NCI-H446 (cell line): ENCODE measurements at places on chromosomes 6 and 20.

DNA sequence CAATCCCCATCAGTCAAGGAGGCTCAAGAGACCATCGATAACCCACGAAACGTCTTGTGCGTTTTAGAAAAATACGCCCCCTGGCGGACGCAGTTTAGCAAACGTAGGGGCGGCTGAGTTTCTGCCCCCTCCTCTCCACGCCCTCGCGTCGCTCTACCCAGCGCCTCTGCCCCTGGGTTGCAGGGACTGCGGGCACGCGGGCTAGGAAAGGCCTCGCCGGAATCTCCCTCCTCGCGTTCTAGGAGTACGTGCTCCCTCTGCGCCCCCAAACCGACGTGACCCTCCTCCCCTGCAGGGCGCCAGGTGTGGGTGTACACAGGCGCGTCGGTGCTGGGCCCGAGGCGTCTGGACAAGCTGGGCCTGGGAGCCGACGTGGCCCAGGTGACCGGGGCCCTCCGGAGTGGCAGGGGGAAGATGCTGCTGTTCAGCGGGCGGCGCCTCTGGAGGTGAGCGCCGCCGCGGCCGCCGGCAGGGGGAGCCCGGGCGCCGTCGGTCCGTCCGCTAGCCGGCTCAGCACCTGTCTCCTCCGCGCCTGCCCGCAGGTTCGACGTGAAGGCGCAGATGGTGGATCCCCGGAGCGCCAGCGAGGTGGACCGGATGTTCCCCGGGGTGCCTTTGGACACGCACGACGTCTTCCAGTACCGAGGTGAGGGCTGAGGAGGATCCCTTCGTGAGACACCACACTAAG lies 5.3 kb downstream of the MMP9 start:
- peak; percentile 56 for DNase-seq

DNA sequence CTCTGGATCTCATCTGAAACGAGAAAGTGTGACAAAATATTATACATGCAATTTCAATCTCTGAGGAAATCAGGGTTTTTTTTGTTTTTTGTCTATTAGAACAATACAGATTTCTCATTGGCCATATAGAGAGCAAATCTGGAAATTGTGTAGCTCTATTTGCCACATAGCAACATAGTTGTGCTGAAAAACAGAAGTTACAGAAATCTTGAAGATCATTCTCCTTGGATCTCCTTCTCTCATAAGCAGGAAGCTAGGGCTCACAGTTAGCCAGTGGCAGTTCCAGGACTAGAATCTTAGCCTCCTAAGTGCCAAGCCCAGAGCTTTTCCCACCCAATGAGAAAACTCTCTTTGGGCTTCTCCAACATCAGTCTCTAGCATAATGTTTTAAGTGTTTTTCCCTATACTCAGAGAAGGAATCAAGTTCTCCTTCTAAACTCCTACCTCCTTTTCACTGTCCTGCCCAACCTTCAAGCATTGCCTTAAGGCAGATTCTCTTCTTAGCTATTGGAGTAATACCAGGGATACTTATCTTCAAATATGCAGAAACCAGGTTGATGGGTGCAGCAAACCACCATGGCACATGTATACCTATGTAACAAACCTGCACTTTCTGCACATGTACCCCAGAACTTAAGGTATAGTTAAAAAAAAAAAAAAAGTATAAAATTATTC lies 211.6 kb downstream of the ALDH8A1 start:
- no peak for DNase-seq

DNA sequence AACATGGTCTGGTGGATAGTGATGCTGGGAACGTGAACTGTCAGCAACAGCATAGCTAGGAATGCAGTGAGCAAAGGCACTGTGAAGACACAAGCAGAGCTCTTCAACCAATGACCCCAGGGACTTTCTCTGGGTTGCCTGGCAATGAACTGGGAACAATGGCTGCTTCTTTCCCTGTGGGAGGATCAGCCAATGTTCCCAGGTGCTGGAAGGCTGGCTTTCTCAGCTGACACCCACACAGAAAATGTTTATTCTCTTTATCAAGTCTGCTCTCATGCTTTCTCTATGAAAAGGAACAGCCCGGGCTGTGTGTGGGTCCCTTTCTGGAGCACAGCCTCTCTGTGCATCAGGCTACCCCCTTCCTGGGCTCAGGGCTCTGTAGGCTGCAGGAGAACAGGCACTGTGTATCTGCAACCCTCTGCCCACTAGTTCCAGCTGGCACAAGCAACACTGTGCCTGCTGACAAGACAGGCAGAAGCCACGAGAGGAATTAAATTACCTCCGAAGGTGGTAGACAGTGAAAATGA lies 54.2 kb downstream of the HFE start:
- DNase-seq, result no peak

DNA sequence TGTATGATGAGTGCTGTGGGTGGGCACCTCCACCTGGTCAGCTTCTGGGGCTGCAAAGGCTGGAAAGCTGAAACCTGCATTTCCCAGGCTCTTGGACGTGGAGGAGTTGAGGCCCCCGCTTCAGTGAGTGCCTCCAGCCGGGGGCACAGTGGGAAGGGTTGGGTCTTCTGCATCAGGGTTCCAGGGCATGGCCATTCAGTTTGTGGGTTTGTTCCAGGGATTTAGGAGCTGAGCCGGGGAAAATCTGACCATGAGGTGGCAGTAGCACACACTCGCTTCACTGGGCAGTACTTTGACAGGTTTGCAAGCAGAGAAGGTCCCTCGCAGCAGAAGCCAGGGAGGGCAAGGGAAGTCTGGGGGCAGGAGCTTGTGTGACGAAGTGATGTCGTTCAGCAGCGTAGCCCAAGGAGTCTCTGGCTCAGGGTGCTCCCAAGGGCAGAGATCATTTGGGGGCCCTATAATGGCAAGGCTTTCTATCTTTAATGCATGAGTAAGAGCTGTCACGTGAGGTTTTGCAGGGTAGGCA lies 69.5 kb upstream of the SULF2 start:
- DNase-seq, result no peak

- DNase-seq, result no peak
These were observed 10.1 kb downstream of the JARID2 start for GRCh38 chr6:15255909-15256395.

- DNase-seq, result no peak
These were observed 10.0 kb downstream of the SNX5 start for GRCh38 chr20:17958373-17959256.

DNA sequence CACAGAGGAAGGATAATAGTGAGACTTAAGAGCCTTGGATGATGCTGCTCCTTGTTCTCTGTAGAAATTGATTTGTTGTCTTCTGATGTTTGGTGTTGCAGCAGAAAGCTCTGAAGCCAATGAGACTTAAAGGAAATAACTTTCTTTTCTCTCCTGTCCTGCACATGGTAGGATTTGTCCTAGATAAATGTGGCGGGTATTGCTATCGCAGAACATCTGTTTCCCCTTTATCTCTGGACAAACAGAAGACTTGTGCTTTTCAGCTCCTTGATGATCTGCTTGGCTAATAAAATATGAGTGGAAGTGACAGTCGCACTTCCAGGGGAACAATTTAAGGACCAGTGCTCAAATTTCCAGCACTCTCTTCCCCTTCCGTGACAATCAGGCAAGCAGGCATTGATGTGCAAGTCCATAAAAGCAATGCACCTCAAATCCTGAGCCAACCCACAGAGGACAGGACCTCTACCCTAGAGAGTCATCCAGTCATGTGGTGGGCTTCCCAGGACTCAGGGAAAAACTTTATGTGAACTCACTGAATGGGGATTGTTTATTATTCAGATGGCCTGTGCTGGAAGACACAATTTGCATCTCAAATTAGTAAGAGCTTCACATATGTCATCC lies 9.9 kb upstream of the NCR2 start:
- DNase-seq, result no peak

- no peak for DNase-seq
These were observed 831 bp downstream of the PMEPA1 start for GRCh38 chr20:57708694-57709673.

DNA sequence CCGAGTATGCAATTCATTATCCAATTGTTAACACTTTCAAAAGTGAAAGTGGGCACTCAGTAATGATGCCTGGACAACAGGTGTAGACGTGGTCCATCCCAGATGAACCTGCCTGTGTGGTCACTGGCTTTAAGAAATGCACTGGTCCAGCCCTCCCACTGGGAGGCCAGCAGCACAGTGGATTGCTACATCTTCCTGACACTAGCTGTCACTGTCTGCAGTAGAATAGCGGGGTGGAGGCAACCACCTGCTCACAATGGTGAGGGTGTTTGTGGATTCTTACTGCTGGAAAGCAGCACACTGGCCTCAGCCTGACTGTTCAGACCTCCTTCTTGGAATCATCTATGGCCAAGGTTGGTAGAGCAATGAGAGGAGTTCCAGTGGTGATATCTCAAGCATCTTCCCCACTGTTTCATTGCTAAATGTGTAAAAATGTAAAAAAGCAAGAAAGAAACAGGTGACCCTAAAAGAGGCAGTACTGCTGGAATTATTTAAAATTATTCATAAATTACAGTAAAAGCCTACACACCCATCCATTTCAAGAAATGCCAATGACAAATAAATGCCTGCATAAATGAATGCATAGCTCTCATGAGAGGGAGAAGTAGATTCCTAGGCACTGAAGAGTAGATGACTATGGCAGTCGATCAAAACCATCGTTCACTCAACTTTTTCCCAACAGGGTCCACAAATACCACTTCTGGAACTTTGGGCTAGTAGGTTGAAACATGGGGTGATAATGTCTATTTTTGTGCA lies 228.0 kb upstream of the PLN start:
- DNase-seq, result no peak

GRCh38 chr6:154907291-154907690 lies 87.8 kb upstream of the TIAM2 start:
- no peak for DNase-seq

GRCh38 chr6:159842035-159842434 lies 42.0 kb downstream of the PNLDC1 start:
- no peak for DNase-seq

DNA sequence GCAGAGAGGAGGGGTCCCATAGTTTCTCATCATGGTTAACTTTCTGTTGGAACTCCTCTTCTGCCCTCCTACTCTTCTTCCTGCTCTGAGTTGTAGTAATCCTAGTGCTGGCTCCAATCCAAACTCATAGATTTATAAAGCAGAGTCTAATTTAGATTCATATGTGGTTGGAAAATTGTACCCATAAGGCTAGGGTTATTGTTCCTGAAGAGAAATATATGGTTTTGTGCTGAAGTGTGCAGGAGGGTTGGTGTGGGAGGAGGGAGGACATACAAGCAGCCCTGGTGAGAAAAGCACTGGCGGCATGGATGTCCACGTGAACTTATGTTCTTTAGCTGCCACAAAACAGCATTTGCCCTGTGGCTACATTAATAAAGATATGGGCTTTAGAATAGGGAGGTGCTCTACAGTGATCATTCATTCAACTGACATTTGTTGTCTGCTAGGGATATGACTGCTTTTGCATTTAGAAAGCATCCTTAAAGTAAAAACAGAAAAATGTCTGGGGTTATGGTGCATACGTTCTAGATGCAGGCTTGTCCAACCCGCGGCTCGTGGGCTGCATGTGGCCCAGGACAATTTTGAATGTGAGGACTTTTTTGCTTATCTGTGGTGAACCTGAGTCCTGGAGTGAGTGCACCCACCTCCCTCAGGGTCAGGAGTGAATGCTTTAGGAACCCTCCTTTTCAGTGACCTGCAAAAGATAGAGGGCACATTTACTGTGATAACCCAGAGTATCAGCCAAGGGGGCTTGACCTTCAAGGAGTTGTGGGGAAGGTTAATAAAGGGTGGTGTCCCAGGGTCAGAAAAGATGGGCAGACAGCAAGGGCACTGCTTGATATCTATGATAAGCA lies 4.1 kb downstream of the HLA-A start:
- DNase-seq, result no peak

DNA sequence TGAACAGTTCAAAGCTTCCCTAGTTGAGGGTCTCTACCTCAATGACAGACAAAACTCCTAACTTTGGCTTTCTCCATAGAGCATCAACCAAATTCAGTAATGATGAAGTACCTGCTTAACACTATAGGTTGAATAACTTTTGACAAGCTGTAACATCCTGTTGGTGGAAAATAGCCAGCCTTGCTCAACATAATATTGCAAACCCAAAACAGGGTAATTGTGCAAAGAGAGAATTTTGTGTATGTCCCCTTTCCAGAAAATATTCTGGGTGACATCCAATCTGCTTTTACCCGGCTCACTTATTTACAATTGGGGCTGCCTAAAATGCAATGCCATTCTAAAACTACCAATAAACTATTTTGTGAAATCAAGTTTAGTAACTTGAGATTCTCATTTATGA lies 72.8 kb downstream of the ATXN1 start:
- no peak for DNase-seq

DNA sequence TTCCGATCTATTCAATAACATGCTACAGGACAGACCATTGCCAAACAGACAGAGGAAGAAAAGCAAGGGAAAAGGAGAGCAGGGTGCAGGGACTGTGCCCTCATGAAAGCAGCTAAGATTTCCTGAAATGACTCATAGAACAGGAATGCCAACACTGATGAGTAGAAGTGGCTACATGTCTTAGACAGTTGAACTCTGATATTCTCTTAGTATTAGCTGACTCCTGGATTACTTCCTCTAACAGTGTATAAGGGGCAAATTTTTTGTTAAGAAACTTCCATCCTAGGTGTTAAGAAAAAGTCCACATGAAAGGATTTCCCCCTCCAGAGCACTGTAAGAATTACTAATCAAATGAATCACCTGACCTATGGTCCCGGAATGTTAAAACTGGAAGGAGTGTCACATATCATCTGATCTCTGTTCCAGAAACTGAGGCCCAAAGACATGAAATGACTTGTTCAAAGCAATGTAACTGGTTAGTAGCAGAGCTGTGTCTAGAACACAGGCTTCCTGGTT lies 224.9 kb downstream of the IBTK start:
- no peak for DNase-seq

DNA sequence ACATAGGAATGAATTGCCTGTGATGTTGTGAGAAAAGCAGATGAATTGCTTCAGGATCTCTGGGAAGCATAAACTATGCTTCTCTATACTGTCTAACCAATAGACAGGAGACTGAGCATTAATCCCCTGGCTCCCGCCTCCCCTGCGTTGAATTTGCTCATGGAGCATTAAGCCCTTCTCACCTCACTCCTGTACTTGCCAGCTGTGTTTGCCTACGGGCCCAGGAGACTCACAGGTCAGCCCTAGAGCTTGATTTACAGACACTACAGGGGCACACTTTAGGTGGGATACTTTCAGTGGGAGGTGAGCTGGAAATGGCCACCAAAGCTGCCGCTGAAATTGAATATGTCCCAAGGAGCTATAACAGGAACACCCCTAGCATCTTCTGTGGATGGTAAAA lies 418.7 kb downstream of the CBLN4 start:
- no peak for DNase-seq

GRCh38 chr6:137867685-137868509 lies 838 bp downstream of the TNFAIP3 start:
- no peak for DNase-seq

DNA sequence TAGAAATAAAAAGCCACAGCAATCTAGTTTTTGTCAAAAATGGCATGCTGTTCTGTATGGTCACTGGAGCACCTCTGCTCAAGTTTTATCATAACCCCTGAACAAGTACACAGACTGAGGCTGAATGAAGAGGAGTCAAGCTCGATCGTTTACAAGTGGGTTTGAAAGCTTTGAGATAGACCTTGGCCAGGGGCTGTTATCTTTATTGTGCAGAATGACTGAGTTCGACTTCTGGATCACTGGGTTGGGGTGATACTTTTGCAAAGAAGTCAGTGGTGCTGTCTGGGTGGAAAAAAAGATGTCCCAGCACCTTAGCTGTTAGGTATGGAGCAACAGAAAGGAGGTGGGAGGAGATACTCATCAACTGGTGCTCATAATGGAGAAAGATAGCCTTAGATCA lies 446.0 kb downstream of the HACE1 start:
- no peak for DNase-seq

- no peak for DNase-seq
These were observed 668.4 kb downstream of the C6orf118 start for GRCh38 chr6:164640956-164641355.
